ENCODE measurements at places on chromosomes 12 and 14.
A peak's percentile ranks its signal among the peaks of the same experiment; 100 is the strongest.

- no peak for DNase-seq
Measured at GRCh38 chr12:12810553-12811021, 2.6 kb upstream of the DDX47 start.

DNA sequence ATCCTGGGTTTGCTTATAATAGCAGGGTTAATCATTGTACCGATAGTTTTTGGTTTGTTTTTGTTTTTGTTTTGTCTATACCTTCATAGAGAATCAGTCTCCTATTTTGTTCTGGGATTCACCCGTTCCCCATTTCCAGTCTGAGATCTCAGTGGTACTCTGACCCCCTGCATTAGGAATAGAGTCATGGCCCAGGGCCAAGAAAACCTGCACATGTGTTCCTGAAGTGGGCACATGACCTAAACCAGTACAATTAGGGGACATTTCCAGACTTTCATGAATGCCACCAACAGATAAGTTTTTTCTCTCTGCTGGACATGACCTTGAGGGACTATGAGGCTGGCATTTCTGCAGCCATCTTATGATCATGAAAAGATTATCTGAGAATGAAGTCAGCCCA is 52.5 kb downstream of the MRPL42 start:
- no peak for DNase-seq

DNA sequence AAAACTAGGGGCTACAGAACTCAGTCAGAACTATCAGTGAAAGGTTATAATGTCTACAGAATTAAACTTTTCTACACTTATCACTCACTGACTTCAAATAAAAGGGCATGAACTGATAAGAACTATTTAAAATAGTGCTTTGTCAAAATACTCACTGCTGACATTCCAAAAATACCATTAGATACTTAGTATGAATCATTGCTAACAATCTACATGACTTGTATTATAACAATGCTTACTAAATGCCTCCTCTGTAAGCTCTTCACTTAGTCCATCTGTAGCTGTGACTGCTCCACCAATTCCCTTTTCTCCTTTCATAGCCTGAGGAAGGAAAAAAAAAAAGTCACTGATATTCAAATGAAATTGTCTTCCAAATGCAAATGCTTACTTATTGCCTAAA is 17.0 kb downstream of the NFYB start:
- DNase-seq: no peak

DNA sequence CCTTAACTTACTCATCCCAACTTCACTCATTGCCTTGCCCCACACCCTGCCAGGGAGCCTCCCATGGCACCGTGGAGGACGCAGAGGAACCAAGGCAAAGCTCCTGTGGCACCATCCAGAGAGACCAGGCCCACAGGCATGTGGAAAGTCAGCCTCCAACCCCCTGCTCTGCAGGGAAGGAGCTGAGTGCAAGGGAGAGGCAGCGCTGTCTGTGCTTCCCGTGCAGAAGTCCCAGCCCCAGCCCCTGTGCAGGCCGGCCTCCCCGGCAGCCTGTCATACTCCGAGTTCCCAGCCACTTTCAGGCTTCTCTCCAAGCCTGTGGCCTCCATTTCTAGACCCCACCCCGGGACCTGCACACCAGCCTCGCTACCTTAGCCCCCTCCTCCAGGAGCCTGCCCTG is 106.4 kb downstream of the SINHCAF start:
- no peak for DNase-seq

DNA sequence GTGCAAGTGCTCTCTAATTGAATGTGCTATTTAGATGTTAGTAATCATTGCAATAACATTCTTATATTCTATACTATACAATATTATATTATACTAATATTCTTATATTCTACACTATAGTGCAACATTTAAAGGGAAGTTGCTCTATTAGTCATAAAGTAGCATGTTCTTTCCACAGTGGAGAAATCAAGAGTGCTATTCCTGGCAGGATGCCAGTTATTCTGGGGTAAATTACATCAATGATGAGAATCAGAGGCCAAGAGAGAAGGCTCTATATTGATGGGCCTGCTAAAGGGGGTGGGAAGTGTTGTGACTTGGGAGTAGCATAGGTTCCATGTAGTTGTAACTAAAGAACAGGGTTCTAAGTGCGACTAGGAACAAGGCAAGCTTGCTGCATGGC is 121.5 kb downstream of the SLC15A5 start:
- no peak for DNase-seq

- no peak for DNase-seq
Measured at GRCh38 chr12:38711054-38711453, 194.3 kb downstream of the CPNE8 start.

GRCh38 chr12:54304187-54304810 is 3.5 kb upstream of the NFE2 start:
- DNase-seq: no peak

GRCh38 chr12:63224396-63224795 is 73.4 kb upstream of the AVPR1A start:
- no peak for DNase-seq

GRCh38 chr12:50212071-50212467 is 44.9 kb upstream of the CERS5 start:
- no peak for DNase-seq

DNA sequence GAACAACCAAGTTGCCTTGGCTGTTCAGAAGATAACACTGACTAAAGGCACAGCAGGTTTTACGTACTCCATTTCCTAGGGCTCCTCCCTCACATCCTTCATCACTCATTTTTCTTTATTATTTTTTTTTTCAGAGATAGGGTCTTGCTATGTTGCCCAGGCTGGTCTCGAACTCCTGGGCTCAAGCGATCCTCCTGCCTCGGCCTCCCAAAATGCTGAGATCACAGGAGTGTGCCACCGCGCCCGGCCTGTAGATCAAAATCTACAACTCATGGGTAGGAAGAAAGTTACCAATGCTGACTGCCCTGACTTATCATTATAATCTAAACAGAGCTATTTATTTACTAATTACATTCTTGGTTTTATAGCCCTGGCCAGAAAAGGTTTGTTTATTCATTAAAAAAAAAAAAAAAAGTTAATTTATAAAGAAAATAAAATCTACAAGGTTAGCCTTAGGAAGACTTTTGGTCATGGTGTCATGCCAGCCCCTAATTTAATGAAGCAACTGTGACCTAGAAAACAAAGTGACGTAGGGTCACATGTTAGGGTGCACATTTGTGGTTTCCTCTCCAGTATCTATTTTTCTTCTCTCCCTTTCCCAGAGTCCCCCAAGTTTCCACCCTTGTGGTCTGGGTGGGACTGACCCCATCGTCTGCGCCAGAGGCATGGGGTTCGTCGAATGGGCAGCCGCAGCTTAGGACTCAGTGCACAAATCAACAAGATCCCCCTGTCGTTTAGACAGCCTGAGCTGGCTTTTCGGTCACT is 19.0 kb upstream of the FOXN3 start:
- DNase-seq: no peak

DNA sequence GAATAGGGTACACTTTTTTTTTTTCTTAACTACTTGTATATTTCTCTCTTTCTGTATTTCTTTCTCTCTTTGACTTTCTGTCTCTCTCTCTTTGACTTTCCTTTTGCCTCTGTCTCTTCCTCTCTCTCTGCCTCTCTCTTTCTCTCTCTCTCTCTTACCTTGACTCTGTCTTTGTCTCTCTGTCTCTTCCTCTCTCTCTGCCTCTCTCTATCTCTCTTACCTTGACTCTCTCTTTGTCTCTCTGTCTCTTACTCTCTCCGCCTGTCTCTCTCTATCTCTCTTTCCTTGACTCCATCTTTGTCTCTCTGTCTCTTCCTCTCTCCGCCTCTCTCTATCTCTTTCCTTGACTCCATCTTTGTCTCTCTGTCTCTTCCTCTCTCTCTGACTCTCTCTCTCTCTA is 62.4 kb upstream of the PRMT8 start:
- no peak for DNase-seq

GRCh38 chr12:106409878-106410277 is 52.3 kb downstream of the POLR3B start:
- DNase-seq: no peak

DNA sequence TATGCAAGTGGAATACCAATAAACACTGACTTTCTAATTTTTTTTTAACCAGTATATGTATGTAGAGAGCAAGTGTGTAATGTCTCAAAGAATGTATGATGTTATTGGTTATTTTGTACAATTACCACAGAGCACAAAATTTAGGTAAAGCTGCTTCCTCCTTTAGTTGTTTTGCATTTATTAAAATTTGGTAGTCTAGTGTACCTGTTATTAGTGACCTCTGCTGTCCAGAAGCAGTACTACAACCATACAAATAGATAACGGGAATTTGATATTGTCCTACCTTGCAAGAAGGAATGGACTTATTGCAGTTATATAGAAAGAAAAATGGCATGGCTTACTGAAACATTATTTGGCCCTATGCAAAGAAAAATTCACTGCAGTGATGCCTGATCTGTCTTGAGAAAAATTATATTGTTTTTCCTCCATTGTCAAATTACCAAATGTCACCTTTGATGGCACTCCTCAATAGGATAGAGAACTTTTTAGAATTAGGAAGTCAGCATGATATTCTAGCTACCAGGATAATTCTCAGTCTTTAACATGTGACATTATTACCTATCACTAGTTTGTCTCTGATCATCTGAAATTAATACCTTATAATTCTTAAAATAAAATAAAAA is 153.9 kb upstream of the RMST start:
- DNase-seq: no peak

- no peak for DNase-seq
Measured at GRCh38 chr12:42779186-42779859, 189.8 kb upstream of the PRICKLE1 start.

- no peak for DNase-seq
Measured at GRCh38 chr12:124501112-124501561, 66.3 kb downstream of the NCOR2 start.

DNA sequence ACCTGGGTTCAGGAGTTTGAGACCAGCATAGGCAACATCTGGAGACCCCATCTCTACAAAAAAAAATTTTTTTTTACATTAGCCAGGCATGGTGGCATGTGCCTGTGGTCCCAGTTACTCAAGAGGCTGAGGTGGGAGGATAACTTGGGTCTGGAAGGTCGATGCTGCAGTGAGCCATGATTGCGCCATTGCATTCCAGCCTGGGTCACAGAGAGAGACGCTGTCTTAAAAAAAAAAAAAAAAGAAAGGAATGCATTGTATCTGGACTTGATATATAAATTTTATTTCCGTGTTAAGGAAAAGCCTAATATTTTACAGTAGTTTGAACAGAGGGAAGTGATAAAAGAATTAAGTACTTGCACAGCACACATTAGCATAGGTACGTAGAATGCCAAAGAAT is 97.2 kb downstream of the ZC3H14 start:
- DNase-seq: no peak

DNA sequence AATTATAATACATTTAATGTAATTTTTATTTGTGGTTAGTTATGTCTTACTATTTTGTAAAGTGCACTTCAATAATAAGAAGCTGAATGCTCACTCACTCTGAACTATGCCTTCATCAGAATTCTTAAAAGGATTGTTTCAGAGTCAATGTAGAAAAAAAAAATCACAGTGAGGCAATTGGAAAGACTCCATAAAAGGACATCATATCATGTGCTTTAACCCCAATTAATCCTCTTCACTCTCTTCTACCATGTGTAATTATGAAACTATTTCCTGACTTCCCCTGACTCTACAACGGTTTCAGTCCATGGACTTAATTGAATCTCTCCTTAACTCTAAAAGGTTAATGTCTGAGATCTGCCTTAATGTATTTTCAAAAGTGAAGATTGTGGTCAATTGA is 250.4 kb upstream of the ALG10 start:
- DNase-seq: no peak

GRCh38 chr12:109679501-109680263 is 33.9 kb upstream of the FAM222A start:
- no peak for DNase-seq

GRCh38 chr14:22650960-22651521 is 6.9 kb upstream of the OR6J1 start:
- no peak for DNase-seq

- no peak for DNase-seq
Measured at GRCh38 chr14:63512861-63513260, 30.3 kb downstream of the PPP2R5E start.

GRCh38 chr12:45669093-45669492 is 60.4 kb upstream of the ARID2 start:
- DNase-seq: no peak

- peak; percentile 15 for DNase-seq
Measured at GRCh38 chr12:89245090-89245489, 107.2 kb downstream of the DUSP6 start.

- no peak for DNase-seq
Measured at GRCh38 chr12:69355363-69356028, 4.0 kb upstream of the YEATS4 start.

GRCh38 chr12:130754234-130754901 is 38.3 kb upstream of the RIMBP2 start:
- no peak for DNase-seq

DNA sequence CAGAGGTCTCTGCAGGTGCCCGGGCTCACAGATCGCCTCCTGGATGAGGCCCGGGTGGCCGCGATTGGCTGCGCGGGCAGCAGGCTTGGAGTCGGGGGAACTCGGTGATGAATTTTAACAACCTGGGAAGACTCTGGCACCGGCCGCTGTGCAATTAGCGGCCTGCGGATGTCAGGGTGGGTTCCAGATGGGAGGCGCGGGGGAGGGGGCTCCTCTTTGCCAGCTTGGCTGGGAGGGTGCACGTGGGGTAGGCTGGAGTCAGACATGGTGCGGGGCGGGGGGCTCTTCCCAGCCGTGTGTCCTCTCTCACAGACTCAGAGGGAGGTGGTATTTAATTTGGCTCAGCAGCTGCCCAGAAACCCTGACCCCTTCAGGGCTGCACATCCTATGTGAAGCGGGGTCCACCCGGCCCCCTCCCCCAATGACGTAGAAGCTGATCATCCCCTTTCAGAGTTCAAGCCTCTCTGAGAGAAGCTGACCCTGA is 81.4 kb downstream of the KIF26A start:
- DNase-seq: no peak

All from activated gamma-delta T cell treated with anti-CD3 and anti-CD28 coated beads, Interleukin-2, amount 50 U/mL, for 16 hours (primary cell).